Head of caudate nucleus (tissue), 42 donors: ENCODE measurements at places on chromosomes 11 and 22.
A peak's percentile ranks its signal among the peaks of the same experiment; 100 is the strongest.

- no peak for DNase-seq
Measured at GRCh38 chr11:58658623-58659022, 36.2 kb downstream of the CNTF start.

DNA sequence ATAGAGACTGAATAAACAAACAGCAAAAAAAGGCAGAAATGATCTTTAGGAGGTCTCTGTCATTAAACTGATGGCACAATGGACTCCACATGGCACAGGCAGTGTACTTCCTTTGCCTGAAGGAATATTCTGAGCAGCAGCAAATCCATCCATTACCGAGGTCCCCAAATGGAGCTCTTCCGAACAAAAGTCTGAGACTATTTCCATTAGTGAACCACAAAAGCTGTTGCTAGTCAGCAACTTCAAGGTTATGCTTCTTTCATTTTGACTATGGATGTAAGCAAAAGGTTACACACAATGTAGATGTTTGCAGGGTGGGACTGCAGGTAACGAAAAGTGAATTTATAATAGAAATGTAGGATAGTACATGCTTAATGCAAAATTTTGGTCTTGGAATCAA, 14.5 kb downstream of the NARS2 start:
- DNase-seq: no peak

DNA sequence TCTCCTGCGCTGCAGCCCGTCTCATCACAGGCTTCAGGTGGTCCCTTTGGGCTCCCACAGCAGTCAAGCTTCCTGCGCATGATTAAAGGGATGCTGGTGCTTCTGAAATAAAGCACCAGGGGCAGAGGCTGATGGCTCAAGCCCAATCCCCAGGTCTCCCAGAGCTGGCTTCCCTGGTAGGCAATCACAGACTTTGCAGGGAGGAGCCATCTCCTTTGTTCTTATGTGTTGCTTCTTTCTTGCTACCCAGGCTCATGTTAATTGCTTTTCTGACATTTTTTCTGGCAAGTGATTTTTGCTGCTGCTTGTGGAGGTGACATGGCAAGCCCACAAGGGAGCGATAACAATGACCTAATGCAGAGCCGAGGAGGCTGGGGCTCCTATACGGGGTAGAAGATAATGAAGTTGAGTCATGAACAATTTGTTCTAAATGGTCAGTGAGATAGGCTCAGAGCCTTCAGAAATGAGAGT, 25.2 kb upstream of the PLET1 start:
- no peak for DNase-seq

- DNase-seq: no peak
Measured at GRCh38 chr11:106493751-106494150, 416.3 kb downstream of the AASDHPPT start.

- DNase-seq: no peak
Measured at GRCh38 chr11:93532281-93532789, 10.9 kb downstream of the SMCO4 start.

- no peak for DNase-seq
Measured at GRCh38 chr11:1926156-1927025, 6.9 kb downstream of the TNNT3 start.

- DNase-seq: no peak
Measured at GRCh38 chr11:1308743-1309497, 512 bp downstream of the TOLLIP start.

GRCh38 chr11:126355926-126356897, 726 bp downstream of the ST3GAL4 start:
- DNase-seq: peak; percentile 85

- DNase-seq: peak; percentile 32
Measured at GRCh38 chr11:126808836-126809235, 191.7 kb downstream of the KIRREL3 start.

- DNase-seq: no peak
Measured at GRCh38 chr11:127392575-127392974, 392.0 kb upstream of the KIRREL3 start.

DNA sequence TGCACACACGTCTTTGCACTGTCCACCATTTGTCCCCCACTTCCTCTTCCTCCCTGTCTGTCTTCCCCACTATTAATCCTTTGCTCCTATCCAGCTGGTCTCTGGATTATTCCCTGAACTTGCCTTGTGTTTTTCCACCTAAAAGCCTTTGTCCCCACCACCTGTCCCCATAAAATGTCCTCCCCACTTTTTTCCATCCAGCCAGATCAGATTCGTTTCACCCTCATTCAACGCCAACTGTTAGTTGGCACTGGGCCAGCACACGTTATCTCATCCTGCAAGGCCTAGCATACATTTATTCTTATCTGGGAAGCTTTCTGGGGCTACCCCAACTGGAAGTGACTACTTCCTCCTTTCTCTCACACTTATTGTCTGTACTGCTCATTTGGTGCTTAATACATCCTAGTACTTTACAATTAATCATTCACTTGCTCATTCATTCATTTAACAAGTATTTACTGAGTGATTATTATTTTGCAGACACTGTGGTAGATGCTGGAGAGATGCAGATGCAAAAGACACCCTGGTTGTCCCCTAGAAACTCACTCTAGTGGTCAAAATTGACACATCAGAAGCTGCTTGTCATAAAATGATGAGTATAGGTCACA, 96.2 kb downstream of the RASSF10 start:
- no peak for DNase-seq

GRCh38 chr11:13205486-13205885, 72.1 kb upstream of the BMAL1 start:
- no peak for DNase-seq

DNA sequence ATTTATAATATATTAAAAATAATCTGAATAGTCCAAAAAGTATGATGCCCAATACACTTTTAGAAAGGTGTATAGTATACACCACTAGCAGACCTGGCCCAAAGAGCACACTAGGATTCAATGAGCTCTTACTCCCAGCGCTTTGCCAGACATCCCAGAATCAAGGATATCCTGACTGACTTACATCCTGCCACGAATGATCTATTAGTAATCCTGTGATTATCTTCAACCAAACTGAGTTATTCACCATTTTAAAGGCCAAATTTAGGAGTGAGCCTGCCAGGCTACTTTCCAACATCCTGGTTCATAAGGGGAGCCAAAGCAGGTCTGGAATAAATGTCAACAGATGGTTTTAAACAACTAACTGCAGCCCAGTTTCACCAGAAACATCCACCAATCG, 60.8 kb upstream of the FAM181B start:
- no peak for DNase-seq

GRCh38 chr11:10798330-10798928, 10.3 kb downstream of the EIF4G2 start:
- DNase-seq: no peak

GRCh38 chr22:45087802-45088201, 75.9 kb upstream of the NUP50 start:
- DNase-seq: no peak

DNA sequence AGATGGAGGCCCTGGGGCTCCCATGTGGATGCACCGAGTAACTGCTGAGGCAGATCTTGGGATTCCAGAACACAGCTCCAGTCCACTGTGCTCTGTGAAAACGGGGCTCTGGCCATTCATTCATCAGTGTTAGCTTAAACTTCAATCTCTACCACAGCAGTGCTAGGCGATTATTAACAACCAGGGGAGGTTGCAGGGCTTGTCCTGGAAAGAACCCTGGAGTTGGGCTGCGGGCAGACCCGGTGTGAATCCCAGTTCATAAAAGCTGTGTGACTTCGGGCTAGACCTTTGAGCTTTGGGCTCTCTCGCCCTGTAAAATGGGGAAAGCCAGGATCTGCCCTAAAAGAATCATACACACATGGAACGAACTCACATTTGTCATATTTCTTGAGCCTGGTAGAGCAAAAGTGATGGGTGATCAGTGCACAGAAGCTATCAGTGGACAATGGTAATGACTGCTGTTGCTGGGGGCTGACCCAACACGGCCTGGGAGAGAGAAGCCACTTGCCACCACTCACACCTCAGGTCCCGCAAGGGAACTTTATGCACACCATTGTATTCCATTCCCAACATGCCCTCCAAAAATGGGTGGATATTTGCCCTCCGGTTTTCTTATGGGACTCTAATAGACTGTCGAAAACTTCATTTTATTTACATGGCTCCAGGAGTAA, 15.6 kb upstream of the CRYBB3 start:
- no peak for DNase-seq

DNA sequence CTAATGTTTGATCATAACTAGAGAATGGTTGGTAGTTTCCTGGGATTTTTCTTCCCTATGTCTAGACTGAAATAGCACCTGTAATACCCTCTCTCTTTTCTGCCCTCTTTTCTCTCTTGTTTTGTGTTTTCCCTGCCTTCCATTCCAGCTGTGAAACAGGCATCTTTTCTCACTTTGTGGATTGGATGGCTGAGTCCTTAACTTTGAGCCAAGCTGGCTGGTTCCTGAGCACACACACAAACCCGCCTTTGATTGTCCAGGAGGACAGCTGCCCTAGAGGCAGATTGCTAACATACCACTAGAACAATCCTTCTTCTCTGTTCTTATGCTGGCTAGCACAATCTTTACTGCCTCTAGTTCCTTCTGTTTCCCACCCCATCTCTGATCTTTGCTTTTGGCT, 17.7 kb downstream of the CTNND1 start:
- peak; percentile 66 for DNase-seq

DNA sequence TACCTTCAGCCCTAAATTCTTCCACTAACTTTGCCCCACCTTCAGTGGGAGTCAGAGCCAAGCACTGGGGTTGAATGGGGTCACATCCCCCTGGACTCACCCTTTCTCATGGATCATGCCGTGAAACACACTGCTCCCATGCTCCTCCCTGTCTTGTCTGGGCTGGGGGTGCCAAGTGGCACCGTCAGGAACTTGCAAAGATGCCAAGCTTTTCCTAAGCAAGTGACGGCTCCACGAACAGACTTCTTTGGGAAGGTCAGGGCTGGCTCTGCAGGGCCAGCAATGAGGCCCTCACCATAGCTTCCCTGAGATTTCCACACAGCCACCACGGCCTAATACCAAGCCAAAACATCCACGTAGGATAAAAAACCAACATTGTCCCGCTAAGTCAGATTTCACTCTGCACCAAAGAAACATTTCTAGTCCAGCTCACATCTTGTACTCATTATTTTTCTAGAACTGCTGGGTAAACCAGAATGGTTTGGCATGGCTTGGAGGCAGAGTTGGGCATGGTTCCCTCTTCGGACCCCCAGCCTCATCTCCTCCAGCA, 76.5 kb downstream of the NAT10 start:
- DNase-seq: no peak

GRCh38 chr22:19965771-19966709, 24.4 kb upstream of the TXNRD2 start:
- DNase-seq: no peak

- no peak for DNase-seq
Measured at GRCh38 chr11:106761745-106762144, 256.5 kb downstream of the GUCY1A2 start.

GRCh38 chr22:39236321-39237317, 8.2 kb downstream of the PDGFB start:
- no peak for DNase-seq

GRCh38 chr11:112719736-112720525, 241.3 kb upstream of the NCAM1 start:
- DNase-seq: no peak

DNA sequence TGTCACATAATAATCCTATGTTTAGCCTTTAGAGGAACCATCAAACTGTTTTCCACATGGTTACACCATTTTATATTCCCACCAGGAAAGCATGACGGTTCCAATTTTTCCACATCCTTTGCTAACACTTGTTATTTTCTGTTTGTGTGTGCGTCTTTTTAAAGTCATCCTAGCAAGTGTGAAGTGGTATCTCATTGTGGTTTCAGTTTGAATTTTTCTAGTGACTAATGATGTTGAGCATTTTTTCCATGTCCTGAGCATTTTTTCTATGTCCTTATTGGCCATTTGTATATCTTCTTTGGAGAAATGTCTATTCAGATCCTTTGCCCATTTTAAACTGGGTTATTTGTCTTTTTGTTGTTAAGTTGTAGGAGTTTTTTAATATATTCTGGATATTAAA, 53.7 kb upstream of the DEPDC7 start:
- no peak for DNase-seq

- no peak for DNase-seq
Measured at GRCh38 chr22:49576241-49577141, 251.2 kb downstream of the BRD1 start.

DNA sequence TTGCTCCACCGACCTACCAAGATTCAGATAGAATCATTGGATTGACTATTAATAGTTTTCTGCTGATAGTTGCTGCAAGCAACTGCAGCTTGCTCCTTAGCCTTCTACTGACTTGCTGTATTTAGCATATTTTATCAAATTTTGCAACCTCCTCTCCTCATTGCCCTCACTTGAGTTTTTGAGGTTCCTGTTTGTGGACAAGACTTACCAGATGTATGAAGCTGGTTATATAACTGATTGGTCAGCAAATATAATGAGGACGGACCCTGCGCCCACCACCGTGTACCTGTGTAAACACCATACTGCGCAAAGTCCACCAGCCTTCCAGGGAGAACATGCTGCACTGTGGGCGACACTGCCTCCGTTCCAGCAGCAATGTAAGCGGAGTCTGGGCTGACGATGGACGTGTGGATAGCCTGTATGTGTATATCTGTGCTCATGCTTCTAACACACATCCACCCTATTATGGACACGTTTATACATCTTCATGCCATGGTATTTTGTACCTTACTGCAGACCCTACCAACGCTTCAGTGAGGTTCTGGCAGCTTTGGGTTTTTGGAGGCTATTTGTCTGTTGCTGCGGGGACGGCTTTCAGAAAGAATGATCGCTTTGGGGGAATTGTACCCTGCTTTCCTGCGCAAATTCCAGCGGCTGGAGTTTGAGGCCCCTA, 1.5 kb upstream of the USP18 start:
- no peak for DNase-seq

- no peak for DNase-seq
Measured at GRCh38 chr11:94046796-94047195, 25.6 kb downstream of the HEPHL1 start.

- no peak for DNase-seq
Measured at GRCh38 chr22:48235744-48236143, 1473.3 kb downstream of the TBC1D22A start.

GRCh38 chr11:71406681-71407080, 41.5 kb downstream of the DHCR7 start:
- DNase-seq: no peak

GRCh38 chr11:10122326-10123197, 171.5 kb downstream of the SBF2 start:
- DNase-seq: no peak

DNA sequence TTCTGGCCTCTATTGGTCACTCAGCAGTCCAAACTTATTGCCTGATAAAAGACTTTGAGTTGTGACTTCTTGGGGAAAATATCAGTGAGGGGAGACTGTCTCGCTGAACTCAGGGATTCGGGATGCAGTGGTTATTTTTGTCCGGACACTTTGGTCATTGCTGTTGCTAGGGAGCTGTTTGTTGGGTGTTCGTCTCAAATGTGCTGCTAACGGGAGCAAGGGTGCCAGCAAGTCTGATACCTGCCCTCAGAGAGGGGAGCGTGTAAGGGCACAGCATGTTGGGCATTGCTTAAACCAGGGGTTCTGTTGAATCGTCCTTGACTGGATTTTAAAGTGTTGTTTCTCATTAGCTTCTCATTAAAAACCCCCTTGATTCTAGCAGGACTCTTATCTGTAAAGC, 49.2 kb upstream of the SLC25A18 start:
- no peak for DNase-seq
